ENCODE measurements at places on chromosomes 16 and 17.

- no peak for DNase-seq
Measured at GRCh38 chr16:19182481-19182880, 14.4 kb downstream of the SYT17 start.

DNA sequence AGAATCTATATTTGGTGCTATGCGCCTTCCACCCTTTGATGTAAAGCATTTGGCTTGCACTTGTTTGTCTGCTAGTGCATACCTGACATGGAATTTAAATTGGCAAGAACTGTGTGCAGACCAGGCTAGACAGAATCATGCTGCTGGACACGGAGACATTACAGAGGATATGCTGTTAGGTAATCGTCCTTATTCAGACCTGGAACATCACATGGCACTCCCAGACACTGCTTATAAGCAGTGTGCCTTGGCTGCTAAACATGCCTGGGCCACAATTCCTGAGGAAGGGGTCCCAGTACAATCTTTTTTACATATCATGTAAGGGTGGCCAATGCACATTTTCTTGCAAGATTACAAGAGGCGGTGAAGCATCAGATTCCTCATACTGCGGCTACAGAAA is 6.4 kb downstream of the CD300LD start:
- DNase-seq: no peak

DNA sequence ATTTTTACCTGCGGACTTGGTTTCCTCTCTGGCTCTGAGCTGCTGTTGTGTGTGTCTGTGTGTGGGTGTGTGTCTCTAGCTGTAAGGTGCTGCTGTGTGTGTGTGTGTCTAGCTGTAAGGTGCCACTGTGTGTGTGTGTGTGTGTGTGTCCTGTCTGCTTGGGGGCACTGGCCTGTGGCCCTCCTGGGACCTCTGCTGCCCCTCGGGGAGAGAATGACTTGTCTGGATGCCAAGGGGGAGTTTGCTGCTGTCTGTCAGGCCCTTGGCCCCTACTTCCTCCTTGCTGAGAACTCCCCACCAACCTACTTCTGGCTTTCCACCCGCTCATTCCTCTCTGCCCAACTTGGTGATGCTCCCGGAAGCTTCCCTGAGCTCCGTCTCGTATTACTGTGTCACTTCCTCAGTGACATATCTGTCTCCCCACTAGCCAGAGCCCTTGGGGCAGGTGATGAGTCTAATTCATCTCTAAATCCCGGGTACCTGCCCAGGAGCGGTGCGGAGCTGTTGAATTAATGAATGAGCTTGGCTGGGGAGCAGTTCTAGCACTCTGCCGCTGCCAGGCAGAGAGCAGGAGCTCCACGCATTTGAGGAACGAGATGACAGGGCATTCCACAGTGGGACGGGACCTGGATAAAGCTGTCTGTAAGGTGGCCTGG is 3.5 kb upstream of the LASP1NB start:
- DNase-seq: peak; percentile 41

GRCh38 chr17:49920030-49920769 is 48.8 kb upstream of the DLX4 start:
- DNase-seq: no peak

DNA sequence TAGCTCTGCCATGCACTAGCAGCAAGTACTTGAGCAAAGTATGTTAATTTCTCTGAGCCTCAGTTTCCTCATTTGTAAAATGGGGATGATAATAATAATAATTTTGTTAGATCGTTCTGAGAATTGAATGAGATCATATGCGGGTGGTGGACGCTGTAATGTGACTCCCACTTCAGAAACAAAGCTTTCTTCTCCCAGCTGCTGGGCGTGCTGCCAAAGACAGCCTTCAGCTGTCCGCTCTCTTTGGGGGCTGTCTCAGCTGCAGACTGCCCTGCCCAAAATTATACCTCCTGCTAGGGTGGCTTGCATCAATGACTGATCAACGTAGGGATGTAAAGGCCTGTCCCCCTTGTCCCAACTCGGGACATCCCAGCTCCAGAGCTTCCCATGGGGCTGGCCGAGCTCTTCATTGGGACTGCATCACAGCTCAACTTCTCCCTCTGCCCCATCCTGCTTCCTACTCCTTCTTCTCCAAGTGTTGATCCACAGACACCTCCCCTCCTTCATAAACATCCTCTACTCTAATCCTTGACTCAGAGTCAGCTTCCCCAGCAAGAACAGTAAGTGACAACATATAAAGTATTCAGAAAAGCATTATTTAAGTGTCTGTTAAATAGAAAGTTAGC is 30.7 kb upstream of the CDH5 start:
- DNase-seq: peak; percentile 83

DNA sequence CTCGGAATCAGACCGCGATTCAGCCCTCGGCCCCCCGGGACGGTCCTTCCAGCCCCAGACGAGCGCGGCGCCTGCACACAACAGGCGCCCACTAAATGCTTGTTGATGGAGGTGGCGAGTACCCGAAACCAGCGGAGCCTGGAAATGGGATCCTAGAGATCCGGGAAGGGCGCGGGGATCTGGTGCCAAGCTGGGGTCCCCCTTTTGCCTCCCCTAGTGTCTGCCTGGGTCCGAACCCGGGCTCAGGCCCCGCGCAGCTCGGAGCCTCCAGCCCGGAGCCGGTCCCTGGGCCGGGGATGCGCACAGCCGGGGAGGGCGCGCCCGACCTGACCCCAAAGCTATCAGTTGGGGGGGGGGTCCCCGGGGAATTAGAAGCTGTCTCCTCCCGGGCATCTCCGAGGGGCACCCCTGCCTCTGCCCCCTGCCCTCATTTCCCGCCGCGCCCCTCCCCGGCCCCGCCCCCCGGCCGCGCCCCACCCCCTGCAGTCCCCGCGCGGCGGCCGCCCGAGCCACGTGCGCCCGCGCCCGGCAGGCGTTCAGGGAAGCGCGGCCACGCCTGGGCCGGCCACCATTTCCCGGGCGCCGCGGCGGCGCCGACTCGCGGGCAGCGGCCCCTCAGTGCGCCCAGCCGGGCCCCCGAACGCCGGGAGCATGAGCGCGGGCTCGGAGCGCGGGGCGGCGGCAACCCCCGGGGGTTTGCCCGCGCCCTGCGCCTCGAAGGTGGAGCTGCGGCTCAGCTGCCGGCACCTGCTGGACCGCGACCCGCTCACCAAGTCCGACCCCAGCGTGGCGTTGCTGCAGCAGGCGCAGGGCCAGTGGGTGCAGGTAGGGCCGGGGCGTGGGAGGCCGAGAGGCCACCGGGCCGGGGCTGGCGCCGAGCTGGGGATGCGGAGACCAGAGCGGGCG is at the start of gene CPNE7:
CPNE7 (plus strand) TSS at position 512 of the 906 bp plus-strand sequence; CDS start at position 652, 140 bp downstream.
- no peak for DNase-seq

DNA sequence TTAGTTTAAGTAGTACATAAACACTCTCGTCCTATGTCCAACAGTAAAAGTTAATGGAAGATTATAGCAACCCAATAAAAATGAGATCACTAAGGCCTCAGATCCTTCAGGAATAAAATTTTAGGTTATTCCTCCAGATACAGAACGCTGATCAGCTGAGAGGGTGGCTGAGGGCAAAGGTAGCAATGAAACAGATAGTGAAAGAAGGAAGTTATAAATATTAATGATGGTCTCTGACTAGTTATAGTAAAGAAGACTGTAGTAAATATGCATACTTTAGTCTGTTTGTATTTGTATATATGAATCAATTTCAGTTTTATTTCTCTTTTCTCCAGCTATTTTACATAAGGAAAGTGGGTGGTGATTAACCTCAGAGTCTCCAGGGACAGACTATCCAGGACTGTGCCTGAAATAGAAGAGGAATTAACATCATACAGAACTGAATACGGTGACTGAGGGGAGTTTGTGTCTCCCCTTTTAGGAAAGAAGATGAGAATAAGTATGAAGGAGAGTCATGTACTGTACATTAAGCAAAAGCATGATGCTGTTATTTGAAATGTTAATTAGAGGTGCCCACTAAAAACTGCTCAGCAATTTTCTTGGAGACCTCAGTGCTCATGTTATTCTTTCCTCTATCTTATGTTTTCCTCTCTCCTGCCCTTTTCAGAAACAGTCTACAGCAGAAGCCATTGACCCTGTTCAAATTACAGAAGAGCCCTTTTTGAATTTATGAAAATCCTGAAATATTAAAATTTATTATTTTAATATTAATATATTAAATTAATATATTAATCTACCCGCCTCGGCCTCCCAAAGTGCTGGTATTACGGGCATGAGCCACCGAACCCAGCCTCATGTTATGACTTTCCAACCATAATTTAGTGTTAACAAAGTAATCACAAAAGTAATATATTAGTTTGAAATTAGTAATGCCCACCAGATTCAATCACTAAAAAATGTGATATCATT is 36.5 kb upstream of the DHRS7B start:
- no peak for DNase-seq

DNA sequence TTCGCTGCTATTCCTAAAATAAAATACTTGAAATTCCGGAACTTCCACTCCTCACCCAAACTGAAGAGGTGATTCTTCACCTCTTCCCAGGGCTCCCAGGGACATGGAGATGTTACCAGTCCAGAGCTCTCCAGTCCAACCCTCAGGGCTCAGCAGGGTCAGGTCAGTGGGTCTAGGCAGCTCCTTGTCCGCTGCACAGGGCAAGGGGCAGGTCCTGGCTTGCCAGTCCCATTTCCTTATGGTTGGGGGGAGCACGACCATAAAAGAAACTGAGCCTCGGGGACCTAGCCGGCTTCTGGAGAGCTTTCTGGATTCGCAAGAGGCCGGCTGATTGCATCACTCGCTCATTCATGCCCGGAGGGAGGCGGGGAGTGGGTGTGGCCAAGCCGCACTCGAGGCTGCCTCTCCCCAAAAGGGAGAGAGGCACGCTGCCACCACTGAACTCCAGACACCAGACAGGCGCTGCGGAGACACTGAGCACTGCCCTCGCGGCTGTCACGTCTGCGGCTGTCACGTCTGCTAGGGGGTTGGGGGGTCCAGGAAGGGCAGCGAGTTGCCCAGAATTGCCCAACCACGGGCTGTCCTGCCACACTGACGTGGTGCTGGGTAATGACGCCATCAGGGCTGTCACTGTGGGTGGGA is 15.8 kb downstream of the SLC7A5 start:
- peak; percentile 84 for DNase-seq

GRCh38 chr17:81154961-81155360 is 10.3 kb upstream of the PVALEF start:
- no peak for DNase-seq

DNA sequence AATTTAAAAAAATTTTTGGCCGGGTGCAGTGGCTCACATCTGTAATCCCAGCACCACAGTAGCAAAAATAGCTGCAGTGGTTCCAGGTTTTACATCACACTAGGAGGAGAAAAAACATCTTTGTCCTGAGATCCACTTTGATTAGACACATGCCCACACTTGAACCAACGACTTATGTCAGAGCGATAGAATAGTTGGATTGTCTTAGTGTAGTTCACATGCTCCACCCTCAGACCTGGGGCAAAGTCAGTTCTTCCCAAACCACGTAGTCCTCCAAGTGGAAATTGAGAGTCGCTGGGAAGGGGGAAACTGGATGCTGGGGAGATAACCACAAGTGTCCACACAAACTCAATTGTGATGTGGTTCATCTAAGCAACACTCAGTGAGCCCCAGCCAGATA is 11.4 kb upstream of the ITGAM start:
- no peak for DNase-seq

DNA sequence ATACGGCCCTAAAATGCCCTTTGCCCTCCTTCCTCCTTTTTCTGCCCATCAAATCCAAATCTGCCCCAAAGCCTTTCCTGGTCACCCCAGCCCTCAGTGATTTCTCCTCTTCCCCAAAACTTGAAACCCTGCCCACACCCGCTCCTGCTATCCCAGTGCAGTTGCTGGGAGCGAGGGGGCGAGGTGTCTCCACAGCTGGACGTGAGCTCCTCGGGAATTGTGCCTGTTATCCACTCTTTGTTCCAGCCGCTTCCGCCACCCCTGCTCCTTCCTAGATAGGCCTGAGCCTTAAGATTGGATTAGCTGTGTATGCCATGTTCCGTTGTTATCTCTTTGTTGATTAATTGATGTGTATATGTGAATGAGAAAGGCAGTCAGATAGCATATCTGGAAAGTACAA is 2.6 kb upstream of the KRT35 start:
- no peak for DNase-seq

DNA sequence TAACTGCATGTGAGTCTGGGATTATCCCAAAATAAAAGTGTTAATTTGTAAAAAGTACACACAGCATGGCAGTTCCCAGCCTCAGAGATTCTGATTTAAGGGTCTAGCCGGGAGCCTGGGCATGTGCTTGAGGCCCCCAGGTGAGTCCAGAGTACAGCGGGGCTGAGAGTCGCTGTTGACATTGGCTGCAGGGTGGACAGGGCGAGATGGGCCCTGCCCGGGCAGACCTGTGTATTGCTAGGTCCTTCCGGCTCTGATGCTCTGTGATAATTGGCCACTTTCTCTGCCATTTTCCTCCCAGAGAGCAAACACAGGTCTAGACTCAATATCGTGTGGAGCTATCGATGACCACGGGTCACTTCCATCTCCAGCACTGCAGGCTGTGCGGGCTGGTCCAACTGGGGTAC is 73.6 kb downstream of the ABCC6 start:
- no peak for DNase-seq

DNA sequence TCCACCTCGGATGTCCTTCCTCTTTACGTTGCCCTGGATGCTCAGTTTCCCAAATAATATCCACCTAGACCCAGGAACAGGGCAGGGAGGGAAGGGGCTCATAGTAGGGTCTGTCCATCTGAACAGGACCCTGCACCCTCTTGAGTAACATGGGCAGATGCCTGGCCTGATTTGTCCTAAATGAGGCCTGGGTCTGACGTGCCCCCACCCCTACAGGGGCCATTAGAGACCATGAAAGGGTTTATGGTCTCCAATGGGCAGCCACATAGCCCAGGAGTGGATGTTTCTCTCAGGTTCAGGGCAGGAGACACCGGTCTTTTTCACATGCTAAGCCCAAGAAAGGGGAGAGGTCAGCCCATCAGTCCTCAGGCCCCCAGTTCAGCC is 6.8 kb downstream of the CACNG1 start:
- DNase-seq: no peak

- no peak for DNase-seq
Measured at GRCh38 chr16:55324285-55325079, 479 bp downstream of the IRX6 start.

- DNase-seq: no peak
Measured at GRCh38 chr17:46732754-46733398, 85.6 kb downstream of the WNT3 start.
